ENCODE measurements at places on chromosomes 4 and X.

- no peak for DNase-seq
Measured at GRCh38 chr4:143768007-143768591, 67.6 kb upstream of the FREM3 start.

GRCh38 chrX:17521871-17522693 lies 147.1 kb downstream of the NHS start:
- DNase-seq: no peak

DNA sequence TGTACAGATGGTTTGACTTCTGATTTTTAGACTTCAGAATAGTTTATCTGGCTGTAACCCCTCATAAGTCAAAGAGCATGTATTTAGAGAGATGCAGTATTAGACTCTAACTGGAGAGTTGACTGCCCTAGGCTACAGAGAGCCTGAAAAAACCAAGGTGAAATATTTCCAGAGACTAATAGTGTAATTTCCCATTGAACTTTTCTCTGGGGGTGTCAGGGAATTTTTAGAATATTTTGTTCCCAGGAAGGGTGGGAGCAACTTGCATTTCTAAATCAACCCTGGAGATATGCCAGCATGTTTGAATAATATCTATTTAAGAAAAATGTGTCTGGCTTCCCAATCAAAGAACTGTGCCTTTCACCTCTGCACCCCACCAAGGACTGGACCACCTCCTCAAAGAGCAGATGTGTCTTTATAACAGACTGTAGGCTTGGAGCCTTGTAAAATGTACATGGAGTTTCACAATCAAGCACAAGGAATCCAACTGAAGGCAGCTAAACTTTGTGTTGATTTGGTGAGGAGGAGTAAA lies 2.0 kb downstream of the ANXA3 start:
- no peak for DNase-seq

- DNase-seq: no peak
Measured at GRCh38 chrX:5640071-5640470, 588.6 kb downstream of the NLGN4X start.

GRCh38 chrX:618761-619450 lies 11.7 kb upstream of the SHOX start:
- DNase-seq: no peak

GRCh38 chr4:150591406-150591805 lies 9.5 kb downstream of the MAB21L2 start:
- no peak for DNase-seq

All from SK-N-MC (cell line).